ENCODE measurements at places on chromosomes 7 and 10. TPM values are rescaled to one million over a fixed set of nuclear protein-coding genes. Genes with fewer than 3 reads are reported as not detected.

GRCh38 chr10:104045151-104046089 lies 40.3 kb downstream of the COL17A1 start:
- no peak for DNase-seq
- H3K4me1 ChIP-seq: no peaks in the 10 kb centered on the region
- no peak overlapping the region for H3K27ac ChIP-seq
- no peaks in the 10 kb centered on the region for H3K36me3 ChIP-seq
- H3K27me3 ChIP-seq: no peaks in the 10 kb centered on the region

DNA sequence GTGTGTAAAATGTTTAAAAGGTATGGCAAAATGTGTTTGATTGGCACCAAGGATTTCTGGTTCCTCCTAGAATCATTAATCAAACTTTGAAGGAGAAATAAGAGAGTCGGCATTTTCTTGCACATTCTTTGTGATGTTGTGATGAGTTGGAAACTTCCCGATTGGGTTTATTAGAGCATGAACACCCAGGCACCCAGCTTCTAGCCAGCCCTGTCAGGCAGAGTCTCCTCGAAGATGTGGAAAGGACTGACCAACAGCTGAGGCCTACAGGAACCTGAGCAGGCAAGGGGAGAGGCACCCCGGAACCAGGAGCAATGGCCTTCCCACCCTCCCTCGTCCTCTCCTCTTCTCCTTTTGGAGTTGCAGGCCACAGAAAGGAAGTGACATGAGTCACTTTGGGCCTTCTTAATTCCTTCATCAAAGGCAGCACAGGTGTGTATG lies 68.7 kb downstream of the EGFR start:
- DNase-seq: peak; percentile 56
- H3K27ac ChIP-seq: no peak overlapping the region
- H3K4me3 ChIP-seq: peak overlapping the region; percentile 28
- H3K36me3 ChIP-seq: peaks cover 8% of the 10 kb centered on the region

SSMEM1 gene
- total RNA-seq: not detected

DNA sequence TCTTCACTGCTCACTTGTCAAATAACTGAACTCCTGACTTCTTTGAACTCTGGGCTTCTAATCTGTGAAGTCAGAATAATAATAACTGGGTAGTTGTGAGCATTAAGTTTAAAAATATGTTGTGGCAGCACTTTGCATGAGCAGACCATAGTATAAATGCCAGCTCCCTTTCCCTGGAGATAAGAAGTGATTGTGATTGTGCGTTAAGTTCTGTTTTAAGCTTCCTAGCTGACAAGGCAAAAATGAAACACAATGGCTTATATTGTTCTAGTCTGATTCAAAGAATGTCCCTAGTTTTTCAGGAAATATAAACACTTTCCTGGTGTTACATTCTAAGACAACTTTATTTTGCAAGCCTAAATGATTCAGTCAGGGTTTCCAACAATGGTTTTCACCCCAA lies 61.8 kb downstream of the PTPRE start:
- peaks cover 25% of the 10 kb centered on the region for H3K4me1 ChIP-seq
- H3K27ac ChIP-seq: no peak overlapping the region
- H3K27me3 ChIP-seq: peaks cover under 1% of the 10 kb centered on the region
- no peak overlapping the region for H3K4me3 ChIP-seq

EBLN1 gene
- not detected for total RNA-seq

DNA sequence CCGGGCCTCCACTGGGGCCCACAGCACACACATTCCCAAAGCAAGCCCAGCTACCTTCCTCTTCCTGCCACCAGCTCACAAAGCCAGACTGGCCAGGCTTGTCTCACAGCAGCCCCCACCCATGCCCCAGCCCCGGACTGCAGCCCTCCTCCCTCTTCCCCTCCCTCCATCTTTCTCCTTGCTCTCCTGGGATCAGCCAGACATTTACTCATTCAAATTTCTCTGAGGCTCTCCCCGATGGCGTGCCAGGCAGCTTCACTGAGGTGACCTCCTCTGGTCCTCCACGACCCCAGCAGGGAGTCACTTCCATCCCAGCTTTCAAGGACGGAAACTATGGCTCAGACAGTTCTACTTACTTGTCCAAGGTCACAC lies 187.5 kb downstream of the GRID1 start:
- no peaks in the 10 kb centered on the region for H3K36me3 ChIP-seq
- no peak overlapping the region for H3K27ac ChIP-seq
- H3K4me3 ChIP-seq: no peak overlapping the region

DNA sequence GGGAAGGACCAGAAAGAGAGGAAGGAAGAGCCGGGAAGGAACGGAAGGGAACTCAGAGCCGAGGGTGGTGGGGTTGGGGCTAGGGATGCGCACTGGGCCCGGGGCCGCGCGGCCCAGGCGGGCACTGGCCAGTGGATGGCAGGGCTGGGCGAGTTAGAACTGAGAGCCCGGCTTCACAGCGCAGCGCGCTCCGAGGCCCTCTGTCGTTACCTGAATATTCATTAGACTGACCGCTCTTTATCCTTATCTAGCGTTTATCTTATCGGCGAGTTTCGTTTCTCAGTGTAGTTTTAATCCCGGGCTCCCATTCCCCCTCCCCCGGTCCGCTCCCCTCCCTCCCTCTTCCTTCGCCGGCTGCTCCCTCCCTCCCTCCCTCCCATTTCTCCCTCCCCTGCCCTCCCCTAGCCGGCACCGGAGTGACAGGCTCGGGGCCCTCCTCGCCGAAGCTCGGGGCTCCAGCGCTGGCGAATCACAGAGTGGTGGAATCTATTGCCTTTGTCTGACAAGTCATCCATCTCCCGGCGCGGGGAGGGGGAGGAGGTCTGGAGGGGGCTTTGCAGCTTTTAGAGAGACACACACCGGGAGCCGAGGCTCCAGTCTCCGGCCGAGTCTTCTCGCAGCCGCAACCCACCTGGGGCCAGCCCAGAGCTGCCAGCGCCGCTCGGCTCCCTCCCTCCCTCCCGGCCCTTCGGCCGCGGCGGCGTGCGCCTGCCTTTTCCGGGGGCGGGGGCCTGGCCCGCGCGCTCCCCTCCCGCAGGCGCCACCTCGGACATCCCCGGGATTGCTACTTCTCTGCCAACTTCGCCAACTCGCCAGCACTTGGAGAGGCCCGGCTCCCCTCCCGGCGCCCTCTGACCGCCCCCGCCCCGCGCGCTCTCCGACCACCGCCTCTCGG lies at the start of gene PAX2:
Gene PAX2 (plus strand): TSS at position 596 of the 895 bp plus-strand sequence. CDS start 679 bp downstream, outside the sequence.
- DNase-seq: peak; percentile 76
- peak within 1 kb of the TSS; percentile 34 for H3K27ac ChIP-seq
- peaks cover 94% of the 10 kb centered on the region for H3K27me3 ChIP-seq
- H3K4me3 ChIP-seq: peak within 1 kb of the TSS; percentile 90
- peaks cover 36% of the 10 kb centered on the region for H3K4me1 ChIP-seq
- H3K36me3 ChIP-seq: no peaks in the 10 kb centered on the region

DNA sequence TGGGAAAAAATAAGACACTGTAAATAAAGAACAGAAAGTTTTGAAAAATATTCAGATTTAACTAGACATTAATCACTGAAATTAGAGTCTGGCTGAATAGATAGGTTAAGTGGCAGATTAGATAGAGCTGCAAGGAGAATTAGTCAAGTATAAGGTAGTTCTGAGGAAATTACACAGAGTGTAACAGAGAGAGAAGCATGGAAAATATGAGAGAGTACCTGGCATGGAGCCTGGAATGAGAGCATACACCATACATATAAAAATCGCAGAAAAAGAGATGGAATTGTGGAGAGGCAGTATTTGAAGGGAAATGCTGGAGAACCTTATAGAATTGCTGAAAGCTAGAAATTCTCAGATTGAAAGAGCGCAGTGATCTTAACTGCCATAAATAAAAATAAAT lies 46.9 kb downstream of the ZNRF2 start:
- peaks cover 14% of the 10 kb centered on the region for H3K4me1 ChIP-seq
- peaks cover 21% of the 10 kb centered on the region for H3K36me3 ChIP-seq
- no peak for DNase-seq

ACSL5 gene
- 13.9 TPM for total RNA-seq

DNA sequence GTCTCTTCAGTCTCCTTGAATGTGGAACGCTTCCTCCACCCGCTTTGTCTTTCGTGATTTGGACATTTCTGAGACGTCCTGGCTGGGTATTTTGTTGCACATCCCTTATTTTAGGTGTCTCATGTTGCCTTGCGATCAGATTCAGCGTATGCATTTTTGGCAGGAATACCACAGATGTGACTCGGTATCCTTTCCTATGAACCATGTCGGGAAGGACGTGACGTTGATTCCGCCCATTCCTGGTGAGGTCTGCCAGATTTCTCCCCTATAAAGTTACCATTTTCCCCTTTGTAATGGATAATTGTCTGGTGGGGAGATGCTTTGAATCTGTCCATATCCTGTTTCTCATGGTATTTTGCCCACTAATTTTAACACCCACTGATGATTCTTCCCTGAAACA lies 49.6 kb downstream of the RBM17 start:
- H3K36me3 ChIP-seq: no peaks in the 10 kb centered on the region
- H3K27ac ChIP-seq: no peak overlapping the region
- peaks cover 6% of the 10 kb centered on the region for H3K4me1 ChIP-seq

DNA sequence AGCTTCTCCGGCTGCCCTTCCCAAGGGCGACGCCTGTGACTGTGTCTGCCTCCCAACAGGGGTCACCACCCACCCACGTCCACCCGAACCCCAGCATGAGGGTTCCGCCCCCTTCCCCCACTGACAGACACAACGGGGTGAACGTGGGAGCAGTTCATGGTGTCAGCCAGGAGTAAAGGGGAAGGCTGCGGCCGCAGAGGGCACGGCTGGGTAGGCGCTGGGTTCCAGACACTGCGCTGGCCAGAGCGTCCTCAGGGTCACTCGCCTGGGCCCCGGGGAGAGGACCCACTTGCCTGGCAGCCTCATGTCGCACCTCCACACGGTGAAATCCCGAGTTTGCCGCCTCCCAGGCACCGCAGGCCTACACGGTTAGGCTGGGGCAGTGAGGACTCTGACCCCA lies 21.1 kb downstream of the INTS1 start:
- no peaks in the 10 kb centered on the region for H3K27me3 ChIP-seq
- DNase-seq: no peak
- H3K36me3 ChIP-seq: no peaks in the 10 kb centered on the region

MMD2 gene
- total RNA-seq: not detected

GRCh38 chr7:2872296-2872874 lies 28.3 kb upstream of the GNA12 start:
- H3K4me1 ChIP-seq: peaks cover 30% of the 10 kb centered on the region
- no peak overlapping the region for H3K27ac ChIP-seq
- H3K4me3 ChIP-seq: no peak overlapping the region
- no peak for DNase-seq

DNA sequence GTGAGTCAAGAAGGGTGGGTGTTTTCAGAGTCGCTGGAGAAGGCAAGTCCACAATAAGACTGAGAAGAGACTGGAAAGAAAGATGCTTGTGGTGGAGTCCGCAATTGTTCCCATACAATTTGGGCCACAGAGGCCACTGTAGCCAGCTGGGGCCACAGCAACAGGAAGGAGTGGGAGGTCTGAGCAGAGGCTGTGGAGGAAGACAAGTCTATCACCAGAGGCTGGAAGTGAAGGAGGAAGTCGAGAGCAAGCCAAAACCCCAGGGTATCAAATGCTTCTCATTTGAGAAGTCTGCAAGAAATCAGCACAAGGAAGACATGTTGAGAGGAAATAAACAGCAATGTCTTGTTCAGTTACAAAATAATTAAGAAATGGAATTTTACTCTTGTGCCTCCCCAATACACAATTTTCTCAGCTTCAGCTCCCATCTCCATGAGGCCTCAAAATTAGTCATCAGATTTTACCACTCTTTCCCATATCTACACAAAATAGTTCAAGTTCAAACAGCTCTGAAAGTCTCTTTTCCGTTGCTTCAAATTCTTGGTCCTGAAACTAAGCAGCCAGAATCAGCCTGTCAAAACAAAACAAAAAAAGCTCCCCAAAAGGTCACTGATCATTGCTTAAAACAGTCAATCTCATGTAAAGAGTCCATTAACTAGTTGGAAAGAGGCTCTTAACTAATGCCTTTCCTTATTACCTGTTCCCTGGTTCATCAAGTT lies 31.6 kb downstream of the SLC16A12 start:
- H3K27ac ChIP-seq: no peak overlapping the region
- H3K36me3 ChIP-seq: no peaks in the 10 kb centered on the region
- peaks cover 10% of the 10 kb centered on the region for H3K4me1 ChIP-seq
- H3K4me3 ChIP-seq: no peak overlapping the region

DNA sequence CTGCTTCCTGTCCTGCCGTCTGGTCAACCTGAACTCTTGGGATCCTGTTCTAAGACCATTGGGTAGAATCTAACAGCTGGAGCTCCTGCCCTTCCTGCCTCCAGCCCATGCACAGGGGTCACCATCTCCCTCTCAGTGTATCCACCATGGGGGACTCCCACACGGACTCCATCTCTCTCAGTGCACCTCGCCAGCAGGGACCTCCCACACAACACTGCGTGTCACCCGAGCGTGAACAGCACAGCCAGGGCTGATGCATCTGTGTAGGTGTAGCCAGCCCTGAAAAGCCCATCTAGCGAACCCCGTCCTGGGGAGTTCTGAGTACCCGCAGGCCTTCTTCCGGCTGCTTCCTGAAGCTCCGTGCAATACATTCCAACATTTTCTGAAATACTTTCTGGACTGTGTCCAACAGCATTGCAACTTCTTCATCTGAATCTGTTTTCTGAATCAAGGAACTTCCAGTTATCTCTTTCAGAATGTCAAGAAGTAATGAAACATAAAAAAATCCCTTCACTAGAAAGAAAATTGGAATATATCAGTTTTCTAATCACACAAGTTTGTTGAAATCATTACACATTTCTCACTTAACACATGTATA lies 52.5 kb downstream of the NCAPG2 start:
- H3K36me3 ChIP-seq: peaks cover 22% of the 10 kb centered on the region
- no peak overlapping the region for H3K4me3 ChIP-seq
- H3K27me3 ChIP-seq: no peaks in the 10 kb centered on the region
- no peak overlapping the region for H3K27ac ChIP-seq

GRCh38 chr7:147207988-147208387 lies 1091.4 kb downstream of the CNTNAP2 start:
- no peak for DNase-seq
- no peaks in the 10 kb centered on the region for H3K27me3 ChIP-seq
- no peaks in the 10 kb centered on the region for H3K4me1 ChIP-seq
- H3K36me3 ChIP-seq: no peaks in the 10 kb centered on the region

DNA sequence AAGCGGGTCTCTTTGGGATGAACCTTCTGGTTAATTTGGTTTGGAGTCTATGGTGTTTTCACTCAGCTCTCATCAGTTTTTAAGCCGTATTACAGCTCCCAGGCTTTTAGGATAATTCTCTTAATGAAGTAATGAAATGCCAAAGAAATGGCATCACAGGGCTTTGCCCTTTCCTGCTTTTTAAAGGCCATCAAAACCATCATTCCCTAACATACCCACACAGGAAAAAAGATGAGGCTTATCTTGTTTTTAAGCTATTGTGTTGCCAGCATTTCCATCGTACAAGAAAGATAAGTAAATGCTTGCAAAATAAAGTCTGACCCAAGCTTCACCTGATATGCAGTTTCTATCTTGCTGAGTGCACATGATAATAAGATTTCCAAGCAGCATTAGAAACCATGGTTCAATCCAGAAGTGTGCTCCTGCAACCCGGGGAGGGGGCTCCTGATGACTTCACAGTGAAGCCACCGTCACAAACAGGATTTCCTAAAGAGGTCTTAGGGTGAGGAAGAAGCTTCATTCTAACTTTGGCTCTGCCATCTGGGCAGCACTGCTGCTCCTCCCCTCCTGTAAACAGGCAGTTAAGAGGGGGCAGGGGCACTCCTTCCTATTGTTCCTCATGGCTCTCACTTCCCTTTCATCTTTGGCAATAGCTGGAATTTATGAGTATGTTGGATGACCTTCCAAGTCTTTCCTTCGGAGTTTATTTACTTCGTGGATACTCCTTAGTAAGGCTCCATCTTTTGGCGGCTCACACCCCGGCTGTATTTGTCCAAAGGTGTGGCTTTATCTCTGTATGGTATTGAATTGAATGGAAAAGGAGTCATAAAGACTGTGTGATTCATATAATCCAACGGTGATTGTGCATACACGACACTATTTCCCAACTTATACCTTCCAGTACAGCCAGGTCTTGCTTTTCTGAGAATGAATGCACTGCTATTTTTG lies 55.2 kb upstream of the FAM133B start:
- H3K36me3 ChIP-seq: no peaks in the 10 kb centered on the region
- DNase-seq: no peak
- no peak overlapping the region for H3K4me3 ChIP-seq
- H3K27ac ChIP-seq: no peak overlapping the region
- peaks cover 6% of the 10 kb centered on the region for H3K4me1 ChIP-seq

UNCX gene
- total RNA-seq: 0.48 TPM

Measured in type B pancreatic cell (in vitro differentiated cells).